Activated naive CD4-positive, alpha-beta T cell (primary cell): ENCODE measurements at places on chromosomes 5 and 9.

DNA sequence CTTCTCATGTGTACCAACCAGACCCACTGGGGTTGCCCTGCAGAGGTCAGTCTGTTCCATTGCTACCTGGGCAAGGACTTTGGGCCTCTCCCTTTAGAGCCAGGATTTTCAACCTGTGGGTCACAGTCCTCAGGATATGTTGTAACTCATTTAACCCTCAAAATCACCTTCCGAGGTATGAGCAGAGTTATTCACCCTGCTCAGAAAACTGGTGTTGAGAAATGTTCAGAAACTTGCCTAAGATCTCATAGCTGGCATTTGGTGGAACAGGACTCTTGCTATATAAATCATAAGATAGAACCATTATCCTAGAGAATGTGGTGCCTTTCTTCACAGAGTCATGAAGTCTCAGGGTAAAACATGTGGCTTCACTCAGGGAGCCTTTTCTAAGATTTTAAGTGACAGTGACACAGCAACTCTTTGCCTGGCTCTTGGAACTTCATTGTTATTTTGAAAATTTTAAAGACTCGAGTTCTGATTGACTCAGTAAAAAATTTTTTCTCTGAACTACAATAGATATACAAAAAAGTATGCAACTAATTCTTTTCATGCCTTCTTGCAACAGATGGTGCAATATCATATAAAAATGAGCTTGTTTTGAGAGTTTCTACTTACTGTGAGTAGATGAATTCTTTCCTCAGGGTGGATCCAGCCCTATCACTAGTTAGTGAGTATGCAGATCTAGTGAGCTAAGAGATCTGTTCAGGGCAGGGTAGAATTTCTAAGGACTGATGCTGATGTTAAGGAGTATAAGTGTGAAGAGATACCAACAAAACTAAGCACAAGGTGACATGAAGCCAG, 29.5 kb downstream of the CAST start:
- DNase-seq = no peak

DNA sequence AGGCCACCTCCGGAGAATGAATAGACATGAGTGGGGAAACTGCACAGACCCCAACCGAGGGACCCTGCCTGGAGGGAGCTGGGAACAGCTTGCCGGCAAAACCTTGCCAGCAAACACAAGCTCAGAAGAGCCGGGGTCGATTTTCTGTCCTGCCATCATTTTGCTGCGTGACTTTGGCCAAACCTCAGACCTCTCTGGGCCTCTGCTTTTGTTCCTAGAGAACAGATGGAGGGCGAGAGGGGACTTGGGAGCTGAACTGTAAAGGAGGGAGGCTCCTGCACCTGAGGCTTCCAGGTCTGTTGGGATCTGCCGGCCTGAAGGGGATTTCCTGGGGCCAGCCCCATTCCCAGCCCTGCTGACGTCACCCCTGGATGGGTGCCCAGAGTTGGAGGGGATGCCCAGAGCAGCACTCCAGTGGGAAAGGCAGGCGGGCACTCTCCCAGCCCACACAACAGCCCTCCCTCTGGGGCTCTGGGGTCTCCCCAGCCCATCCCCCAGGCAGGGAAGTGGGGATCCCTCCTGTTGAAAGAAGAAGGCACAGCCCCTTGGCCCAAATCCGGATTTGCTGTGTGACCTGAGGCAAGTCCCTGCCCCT, 40.4 kb upstream of the SYNPO start:
- no peak for DNase-seq

DNA sequence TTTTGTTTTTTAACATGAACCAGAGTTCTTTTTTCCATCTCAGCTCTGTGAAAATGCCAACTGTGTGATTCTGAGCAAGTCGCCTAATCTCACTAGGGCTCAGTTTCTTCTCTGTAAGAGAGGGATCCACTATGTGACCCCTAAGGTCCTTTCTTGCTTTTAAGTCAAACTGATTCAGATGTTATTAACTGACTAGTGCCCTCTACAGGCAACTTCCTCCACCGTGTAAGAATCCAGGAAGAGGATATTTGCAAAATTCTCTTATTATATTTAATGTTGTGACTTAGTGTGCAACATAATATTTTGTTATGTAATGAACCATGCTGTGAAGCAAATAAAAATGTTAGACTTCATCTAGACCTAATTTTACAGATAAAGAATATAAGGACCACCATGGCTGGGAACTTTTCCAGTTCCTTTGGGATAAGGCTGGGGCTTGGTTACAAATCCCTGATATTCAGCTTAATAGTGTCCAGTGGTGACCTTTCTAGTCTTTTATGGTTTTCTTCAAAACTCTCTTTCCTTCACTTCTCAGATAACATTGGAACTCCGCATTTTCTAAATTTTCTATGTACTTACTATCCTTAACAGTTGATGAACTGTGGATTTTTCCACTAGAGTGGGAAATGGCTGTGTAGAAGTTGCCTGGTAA, 244.7 kb downstream of the PIK3R1 start:
- DNase-seq = no peak

DNA sequence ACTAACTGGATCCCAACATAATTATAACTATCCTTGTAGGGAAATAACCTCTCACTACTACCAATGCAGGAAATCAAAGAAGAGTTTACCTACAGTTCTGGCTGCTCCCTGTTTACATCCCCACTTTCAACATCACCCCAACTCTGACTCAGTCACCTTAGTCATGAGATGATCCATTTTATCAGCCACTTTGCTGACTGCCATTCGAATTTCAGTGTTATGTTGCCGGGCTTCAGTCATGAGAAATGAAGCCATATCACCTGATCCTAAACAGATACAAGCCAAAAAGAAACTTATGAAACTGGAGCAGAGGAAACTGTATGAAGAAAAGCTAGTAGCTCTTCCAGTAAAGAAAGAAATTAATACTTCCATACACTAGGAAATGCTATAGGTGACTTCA, 33.7 kb downstream of the SLC31A2 start:
- no peak for DNase-seq

DNA sequence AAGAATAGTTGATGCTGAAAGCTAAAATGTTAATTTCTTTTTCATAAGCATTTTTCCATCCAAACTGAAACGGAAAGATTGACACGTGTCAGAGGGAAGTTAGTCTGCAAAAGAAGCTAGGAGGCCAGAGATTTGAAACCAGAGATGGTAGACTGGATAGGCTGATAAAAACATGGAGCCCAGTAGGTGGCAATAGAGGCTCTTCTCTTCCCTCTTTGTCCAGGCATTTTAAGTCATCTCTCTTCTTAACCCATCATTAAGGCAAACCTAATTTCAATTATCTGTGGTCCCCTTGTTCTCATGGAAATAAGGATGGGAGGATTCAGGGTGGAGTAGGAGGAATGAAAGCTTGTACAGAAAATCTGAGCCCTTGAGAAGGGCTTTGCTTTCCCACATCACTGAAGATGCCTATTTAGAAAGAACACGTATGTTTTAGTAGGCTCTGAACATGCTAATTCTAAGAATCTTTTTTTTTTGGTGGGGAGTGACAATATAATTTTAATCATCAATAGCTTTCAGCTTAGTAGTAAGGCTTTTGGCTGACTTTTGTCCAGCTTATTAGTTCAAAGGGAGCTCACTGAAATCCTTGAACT, 66.6 kb downstream of the ZNF474 start:
- no peak for DNase-seq

DNA sequence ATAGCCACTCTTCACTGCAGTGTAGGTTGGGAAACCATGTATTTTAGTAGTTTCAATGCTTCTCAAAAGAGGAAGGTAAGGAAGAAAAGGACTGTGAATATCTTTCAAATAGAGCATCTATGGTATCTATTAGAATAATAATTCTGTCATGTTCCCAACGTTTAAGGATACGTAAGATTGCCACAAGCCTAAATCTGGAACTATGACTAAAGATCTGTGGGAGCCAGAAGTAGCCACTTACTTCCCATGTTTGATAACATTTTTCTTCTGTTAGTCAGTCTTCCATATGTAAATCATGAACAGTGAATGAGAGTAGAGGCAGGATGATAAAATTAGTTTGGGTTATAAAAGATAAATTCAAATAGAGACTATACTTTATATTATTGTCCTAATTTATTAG, 16.3 kb upstream of the MROH2B start:
- DNase-seq = no peak

DNA sequence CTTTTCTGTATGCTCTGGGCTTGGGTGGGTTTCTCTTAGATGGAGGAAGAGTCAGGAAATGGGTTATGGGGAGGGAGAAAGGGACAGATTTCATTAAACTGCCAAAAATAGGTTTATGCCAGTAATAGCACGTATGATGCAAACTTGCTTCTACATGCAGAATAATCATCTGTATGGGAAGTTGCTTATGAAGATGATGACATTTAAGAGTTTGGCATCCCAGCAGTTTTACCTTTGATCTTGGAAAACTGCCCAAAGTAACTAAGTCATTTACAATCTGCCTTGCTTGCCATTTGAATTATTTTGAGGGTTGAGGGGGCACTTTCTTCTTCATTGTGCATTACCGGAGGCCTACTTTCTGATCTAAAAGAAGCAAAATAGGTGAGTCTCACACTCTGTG, 282.9 kb upstream of the ANKRD55 start:
- no peak for DNase-seq

GRCh38 chr9:129103595-129103965, 7.0 kb downstream of the CRAT start:
- no peak for DNase-seq

- no peak for DNase-seq
Observed at GRCh38 chr5:27472871-27473270, 434.5 kb upstream of the CDH9 start.

GRCh38 chr9:78898234-78898633, 601.3 kb downstream of the PSAT1 start:
- DNase-seq = no peak

DNA sequence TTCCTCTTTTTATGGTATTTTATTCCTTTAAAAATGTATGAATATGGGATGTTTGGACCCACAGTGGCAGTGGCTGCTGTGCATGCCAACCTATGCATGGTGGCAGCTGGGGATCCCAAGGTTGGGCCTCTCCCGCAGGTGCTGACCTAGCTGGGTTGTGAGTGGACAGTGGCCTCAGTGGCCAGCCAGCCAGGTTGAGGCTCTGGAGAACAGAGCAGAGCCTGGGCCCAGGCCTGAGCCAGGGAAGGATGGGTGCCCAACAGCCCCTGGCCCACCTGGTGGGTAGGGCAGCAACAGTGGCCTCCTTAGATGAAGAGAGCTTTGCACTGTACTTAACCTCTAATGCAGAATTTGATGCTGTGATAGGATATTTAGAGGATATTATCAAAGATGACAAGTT, 624.8 kb downstream of the CHSY3 start:
- DNase-seq = no peak
